ENCODE measurements at places on chromosomes 3 and 15. TPM values are rescaled to one million over a fixed set of nuclear protein-coding genes. Genes with fewer than 3 reads are reported as not detected.

The CHL1 gene
- not detected for total RNA-seq

The SELENOS gene
- total RNA-seq, result 30.9 TPM

The TRPM1 gene
- total RNA-seq, result not detected

The ZPLD1 gene
- total RNA-seq, result not detected

The ATP13A5 gene
- total RNA-seq, result not detected

The KBTBD8 gene
- 15.5 TPM for total RNA-seq

The IL5RA gene
- 0.15 TPM for total RNA-seq

The PAK6 gene
- 0.69 TPM for total RNA-seq

The EMC7 gene
- total RNA-seq, result 62.7 TPM

The CLDN16 gene
- not detected for total RNA-seq

The SLC28A1 gene
- total RNA-seq, result not detected

The TRIM42 gene
- not detected for total RNA-seq
